ENCODE measurements at places on chromosomes 11 and 22. TPM values are rescaled to one million over a fixed set of nuclear protein-coding genes. Genes with fewer than 3 reads are reported as not detected.

KRTAP5-11 gene
- total RNA-seq: not detected

ASCL2 gene
- 7.9 TPM for total RNA-seq

BBOX1 gene
- 0.73 TPM for total RNA-seq

MFNG gene
- 20.3 TPM for total RNA-seq

FAM180B gene
- total RNA-seq: 0.29 TPM

ART1 gene
- not detected for total RNA-seq

CASP1 gene
- total RNA-seq: 39.6 TPM

VSIG2 gene
- total RNA-seq: 215 TPM

MTNR1B gene
- total RNA-seq: not detected

OR56A5 gene
- total RNA-seq: not detected

TPBGL gene
- 0.26 TPM for total RNA-seq

MMP13 gene
- total RNA-seq: not detected

CNTF gene
- total RNA-seq: 1.8 TPM

OR52A1 gene
- not detected for total RNA-seq

- DNase-seq: no peak
Observed at GRCh38 chr22:45907996-45908395, 69.0 kb downstream of the WNT7B start.

- no peak for DNase-seq
Observed at GRCh38 chr11:120385110-120385509, 48.9 kb downstream of the ARHGEF12 start.

GRCh38 chr11:126006068-126006467, 56.6 kb downstream of the CDON start:
- no peak for DNase-seq

- DNase-seq: no peak
Observed at GRCh38 chr11:108592591-108593213, 866 bp downstream of the EXPH5 start.

- DNase-seq: no peak
Observed at GRCh38 chr11:28483072-28483867, 375.1 kb downstream of the METTL15 start.

GRCh38 chr11:77698896-77699295, 61.3 kb upstream of the CLNS1A start:
- no peak for DNase-seq

DNA sequence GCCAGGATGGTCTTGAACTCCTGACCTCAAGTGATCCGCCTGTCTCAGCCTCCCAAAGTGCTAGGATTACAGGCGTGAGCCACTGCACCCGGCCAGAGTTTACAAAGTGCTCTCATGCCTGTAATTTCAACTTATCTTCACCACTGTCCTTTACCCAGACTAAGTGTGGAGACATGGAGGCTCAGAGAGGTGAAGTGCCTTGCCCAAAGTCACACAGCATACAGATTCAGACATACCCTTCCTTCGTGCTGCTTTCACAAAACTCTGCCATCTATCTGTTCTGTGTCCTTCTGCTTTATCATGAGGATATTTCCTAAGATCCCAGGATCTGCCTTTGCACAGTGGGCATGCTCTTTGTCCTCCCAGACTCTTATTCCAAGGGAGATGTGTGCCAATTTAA, 143.6 kb upstream of the SYT13 start:
- no peak for DNase-seq

DNA sequence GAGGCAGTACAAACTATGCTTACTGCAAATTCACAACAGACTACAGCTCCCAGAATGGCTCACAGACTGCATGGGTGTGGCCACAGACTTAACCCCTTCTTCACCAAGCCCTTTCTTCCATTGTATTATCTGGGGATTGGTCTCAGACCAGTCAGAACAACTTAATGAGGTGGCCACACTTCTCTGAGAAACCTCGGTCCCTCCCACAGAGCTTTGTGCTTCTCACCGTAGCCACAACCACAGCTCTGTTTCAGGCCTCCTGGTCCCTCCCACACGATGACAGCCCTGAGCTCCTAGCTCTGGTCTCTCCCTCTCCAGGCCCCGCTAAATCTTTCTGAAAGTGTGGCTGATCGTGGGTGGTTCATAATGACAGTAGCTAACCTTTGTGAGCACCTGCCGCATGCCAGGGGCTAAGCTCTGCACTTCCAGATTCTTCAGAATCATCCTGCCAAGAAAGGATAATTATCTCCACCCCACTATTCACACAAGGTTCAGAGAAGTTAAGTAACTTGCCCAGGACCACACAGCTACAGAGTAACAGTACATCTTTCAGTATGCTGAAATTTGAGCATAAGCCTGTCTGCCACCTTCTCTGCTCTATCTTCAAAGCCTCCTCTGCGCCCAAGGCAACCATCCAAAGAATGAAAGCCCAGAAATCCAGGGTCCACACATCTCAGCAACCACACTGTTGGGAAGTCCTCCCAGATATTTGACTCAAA, 5.4 kb downstream of the PDE2A start:
- DNase-seq: no peak

DNA sequence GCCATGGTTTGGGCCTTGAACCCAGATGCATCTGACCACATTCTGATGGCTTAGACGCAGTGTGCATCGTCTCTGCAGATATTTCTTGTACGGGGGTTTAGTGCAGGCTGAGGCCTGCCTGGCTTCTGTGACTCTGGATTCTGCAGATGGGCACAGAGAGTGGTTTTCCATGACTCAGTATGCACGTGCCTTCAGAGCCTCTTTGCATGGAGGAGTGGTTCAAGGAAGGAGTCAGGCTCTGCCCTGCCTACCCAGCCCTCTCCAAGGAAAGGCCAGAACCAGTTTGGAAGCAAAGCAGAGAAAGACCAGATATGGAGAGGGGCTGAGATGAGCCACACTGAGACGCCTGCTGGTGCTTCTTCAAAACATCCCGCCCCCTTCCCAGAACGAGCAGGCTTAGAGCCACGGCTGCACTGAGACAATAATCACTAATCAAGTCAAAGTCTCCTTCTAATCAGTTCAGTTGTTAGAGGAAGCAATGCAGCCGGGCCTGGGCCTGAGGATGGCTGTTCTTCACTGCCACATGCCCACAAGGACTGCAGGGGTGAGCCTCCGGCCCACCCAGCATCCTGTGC, 308.9 kb downstream of the NXPE2 start:
- no peak for DNase-seq

DNA sequence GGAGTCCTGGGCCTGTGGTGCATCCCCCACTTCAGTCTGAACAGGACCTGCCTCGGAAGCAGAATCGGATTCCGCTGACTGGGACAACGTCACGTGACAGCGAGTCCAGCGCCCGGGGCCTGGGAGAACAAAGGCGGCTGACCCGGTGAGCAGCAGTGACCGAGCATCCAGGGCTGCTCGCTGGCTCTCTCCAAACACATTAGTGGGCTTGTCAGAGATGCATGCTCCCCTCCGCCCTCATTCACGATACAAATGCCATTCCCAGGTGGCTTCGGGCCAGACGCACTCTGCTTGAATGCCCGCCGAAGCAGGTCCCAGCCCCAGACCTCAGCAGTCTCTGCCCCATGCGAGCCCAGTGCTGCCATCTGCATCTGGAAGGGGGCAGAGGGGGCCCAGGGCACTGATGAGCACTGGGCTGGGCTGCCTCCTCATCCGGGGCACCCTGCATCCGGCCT, 91.0 kb downstream of the WNT7B start:
- no peak for DNase-seq

GRCh38 chr11:96538104-96538503, 148.3 kb downstream of the JRKL start:
- DNase-seq: no peak

GRCh38 chr11:10080138-10080537, 213.9 kb downstream of the SBF2 start:
- DNase-seq: no peak

DNA sequence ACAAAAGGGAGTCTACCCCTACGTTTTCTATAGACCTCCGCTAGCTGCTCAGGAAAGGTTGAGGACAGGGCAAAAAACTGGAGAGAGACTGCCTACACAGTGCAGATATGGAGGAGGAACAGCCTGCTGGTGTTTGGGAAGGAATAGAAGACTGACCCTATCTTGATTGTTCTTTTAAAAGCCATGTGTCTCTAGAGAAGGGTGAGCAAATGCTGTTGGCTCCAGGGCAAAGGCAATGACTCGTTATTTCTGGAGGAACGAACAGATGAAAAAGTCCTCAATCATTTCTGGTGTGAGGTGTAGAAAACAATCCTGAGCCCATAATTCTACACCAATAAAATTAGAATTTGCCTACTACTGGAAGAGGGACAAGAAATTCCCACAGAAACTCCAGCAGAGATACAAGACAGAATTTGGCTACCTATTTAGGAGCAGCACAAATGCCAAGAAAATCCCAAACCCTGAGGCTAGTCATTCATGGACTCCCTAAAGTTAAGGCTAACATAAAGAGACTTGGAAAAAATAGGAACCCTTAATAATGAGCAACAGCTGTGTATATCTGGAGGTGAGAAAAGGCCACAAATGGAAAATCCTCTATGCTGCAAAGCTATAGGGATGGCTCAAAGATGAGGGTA, 1206.3 kb upstream of the CNTN5 start:
- DNase-seq: no peak

- no peak for DNase-seq
Observed at GRCh38 chr22:36197514-36198146, 4.0 kb downstream of the APOL4 start.

- no peak for DNase-seq
Observed at GRCh38 chr11:2404735-2405196, 4.2 kb downstream of the TSSC4 start.

DNA sequence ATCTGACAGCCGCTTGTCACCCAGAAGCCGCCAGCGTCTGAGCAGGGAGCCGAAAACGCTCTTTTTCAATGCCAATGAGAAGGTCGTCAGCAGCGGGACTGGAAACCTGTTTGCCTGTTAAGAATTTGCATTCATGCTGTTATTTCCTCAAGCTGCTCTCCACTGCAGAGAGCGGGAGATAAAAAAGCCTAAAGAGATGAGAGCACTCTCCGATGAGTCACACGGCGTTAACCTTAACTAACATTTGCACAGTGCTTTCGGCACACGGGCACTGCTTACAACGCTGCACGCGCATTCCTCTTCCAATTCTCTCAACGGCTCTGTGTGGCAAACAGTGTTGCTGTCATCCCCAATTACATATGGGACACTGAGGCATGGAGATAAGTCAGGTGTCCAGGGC, 40.0 kb upstream of the RTL6 start:
- no peak for DNase-seq

DNA sequence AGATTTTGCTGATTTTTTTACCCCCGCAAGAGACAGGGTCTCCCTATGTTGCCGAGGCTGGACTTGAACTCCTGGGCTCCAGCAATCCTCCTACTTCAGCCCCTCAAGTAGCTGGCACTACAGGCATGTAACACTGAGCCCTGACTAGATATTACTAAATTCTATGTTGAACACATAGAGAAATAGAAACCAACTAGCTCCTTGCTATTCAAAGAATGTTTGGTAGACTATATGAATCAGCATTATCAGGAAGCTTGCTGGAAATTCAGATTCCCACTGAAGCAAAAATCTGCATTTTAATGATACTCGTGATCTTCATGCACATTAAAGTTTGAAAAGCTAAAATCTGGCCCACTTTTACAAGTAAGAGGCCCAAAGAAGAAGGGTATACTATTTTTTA, 11.9 kb downstream of the TMEM41B start:
- DNase-seq: no peak

DNA sequence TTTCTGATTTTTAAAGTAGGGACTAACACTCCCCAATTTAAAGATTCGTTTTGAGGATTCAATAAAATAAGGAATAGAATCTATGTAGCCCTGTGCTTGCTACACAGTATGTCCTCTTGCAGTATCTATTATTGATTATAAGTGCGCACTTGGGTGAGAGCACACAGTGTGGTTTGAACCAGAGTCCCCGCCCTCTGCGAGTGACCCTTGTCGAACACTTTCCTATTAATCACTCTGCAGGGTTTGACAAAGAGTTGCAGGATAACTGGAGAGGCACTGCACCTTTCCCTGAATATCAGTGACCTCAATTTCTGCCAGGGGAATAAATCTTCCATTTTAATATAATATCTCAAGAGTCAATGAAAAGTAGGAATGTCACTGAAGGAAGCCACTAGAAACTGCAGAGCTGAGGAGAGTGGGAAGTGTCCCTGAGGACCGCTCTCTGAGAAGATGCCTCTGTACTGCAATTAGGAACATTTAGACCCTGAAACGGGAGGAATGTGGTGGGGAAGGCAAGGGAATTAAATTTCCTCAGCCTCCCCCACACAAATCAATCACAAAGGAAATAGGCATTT, 182.2 kb downstream of the MAML2 start:
- no peak for DNase-seq

DNA sequence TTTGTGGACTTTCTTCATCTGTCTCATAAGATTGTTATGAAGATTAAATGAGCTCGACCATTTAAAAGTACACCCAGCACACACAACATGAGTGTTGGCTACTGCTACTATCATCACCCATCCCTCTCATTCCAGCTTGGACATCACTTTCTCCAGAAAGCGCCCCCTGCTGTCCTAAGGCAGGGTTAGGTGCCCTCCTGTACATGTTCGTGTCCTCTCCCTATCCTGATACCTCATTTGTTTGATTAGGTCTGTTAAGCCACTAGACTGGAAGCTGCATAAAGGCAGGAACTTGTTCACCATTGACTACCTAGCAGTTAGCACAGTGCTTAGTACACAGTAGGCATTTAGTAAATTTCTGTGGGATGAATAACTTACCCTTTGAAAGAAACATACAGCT, 85.5 kb downstream of the ENTHD1 start:
- DNase-seq: no peak

DNA sequence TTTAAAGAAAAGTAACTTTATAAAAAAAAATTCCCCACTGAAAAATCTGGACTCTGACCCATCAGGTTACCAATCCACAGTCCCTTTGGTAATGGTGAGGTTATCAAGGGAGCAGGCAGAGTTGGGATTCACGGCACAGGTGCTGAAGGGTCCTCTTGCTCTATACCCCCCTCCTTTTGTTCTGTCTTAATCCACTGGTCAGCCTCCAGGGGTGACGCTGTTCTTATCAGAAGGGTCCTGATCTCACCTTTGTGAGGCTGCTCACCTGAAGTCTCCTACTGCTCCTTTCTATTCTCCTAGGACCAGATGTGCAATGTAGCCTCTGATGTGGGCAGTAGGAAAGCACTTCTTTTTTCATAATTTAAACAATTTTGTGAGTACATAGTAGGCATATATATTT, 80.6 kb upstream of the E2F8 start:
- no peak for DNase-seq

- DNase-seq: no peak
Observed at GRCh38 chr22:21765909-21766529, 30.4 kb upstream of the YPEL1 start.

GRCh38 chr22:26548984-26549383, 36.7 kb upstream of the TFIP11 start:
- DNase-seq: peak; percentile 71

DNA sequence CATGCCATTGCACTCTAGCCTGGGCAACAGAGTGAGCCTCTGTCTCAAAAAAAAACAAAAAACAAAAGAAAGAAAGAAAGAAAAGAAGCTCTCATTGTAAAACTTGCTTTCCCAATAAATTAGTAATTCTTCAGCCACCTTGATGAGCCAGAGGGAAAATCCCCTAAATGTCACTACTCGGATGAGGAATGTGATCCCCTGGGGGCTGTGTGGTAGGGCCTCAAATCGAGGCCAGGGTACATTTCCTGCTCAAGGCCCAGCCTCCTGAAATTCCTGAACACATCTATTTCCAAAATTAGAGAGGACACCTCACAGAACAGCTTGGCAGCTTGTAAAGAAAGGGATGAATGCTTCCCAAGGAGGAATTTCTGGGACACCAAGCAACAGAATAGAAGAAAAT, 147.1 kb upstream of the SESN3 start:
- no peak for DNase-seq

Measured in ureter (tissue), 1 donor.